ENCODE measurements at places on chromosomes 12 and 14.

DNA sequence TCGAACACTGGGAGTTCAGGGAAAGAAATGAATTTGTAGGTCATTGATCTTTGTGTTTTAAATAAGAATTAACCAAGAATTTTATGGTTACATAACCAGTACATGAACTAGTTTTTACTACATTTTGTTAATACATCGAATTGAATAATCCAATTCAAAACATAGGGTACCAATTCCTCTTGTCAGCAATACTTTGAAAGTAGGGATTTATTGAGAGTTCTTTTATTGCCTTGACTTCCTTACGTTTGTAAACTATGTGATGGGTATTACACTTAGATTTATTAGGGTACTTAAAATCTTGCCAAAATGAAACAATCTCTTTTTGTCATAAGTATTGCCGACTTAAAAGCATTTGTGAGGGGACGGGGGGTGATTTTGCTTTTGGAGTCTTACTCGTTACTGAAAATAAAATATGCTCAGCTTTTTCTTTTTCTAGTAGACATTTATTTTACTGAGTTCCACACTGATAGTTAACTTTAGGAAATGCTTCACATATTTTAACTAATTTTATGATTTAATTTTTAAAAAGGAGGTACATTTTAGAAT is 22.4 kb downstream of the SOCS2 start:
- no peak for DNase-seq

DNA sequence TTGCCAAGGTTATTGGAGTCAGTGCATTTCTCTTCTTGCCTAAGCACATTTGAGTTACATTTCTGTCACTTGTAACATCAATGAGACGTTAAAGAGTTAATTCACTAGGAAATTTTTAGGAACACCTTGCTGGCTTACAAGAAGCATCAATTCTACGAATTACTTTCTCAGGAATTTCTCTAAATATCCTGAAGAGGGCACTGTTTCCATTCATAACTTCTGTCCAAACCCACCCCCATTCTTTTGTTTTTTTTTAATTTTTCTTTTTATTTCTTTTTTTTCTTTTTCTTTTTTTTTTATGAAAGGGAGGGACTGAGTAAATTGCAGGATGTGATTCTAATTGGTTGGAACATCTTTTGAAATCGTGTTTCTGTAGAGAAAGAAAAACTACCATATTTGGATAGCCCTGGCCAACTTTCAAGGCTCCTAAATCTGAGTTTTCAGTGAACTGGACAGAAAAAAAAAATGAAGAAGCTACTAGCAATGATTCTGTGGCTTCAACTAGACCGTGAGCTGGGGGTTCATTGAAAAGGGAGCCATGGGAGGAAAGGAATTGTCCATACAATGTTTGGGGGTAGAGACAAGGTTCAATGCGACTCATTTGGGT is 285.3 kb downstream of the DAD1 start:
- DNase-seq: no peak

GRCh38 chr14:76537906-76538647 is 162.1 kb downstream of the ESRRB start:
- no peak for DNase-seq

DNA sequence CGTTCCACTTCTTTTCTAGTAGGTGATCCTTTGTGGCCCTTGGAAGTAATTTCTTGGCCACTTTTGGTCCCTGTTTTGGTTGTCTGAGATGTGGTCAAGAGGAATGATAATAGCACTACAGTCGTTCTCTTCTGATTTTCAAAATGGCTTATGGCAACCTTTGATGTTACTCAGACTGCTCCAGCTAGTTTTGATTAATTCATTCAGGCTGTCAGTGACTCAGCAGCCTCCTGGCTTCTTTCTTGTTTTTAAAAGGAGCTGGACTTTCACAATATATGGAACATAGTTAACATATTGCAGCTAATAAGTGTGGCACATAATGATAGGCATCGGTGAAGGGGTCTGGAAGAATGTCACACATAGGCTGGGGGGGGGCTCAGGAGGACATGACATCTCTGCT is 47.3 kb downstream of the WDR20 start:
- DNase-seq: no peak

GRCh38 chr12:10194160-10194670 is 15.4 kb downstream of the TMEM52B start:
- DNase-seq: no peak

DNA sequence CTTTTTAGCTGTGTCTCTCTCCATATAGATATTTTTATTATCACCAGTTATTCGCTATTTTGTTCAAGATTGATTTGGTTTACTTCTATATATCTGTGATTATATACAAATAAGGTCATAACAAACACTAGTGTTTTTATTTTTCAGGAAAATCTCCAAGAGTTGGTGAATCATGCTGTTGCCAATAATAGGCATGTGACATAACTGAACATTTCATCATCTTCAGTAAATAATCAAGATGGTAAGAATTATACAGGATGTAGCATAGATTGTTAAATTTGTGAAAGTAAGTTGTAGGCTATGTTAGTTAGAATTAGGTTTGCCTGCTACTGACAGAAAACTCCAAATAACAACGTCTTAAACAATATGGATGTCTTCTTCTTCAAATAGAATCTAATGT is 240.9 kb upstream of the PDE3A start:
- DNase-seq: no peak

GRCh38 chr12:6125310-6125608 is 789 bp upstream of the VWF start:
- DNase-seq: no peak

GRCh38 chr12:95195122-95195521 is 22.1 kb downstream of the FGD6 start:
- no peak for DNase-seq

DNA sequence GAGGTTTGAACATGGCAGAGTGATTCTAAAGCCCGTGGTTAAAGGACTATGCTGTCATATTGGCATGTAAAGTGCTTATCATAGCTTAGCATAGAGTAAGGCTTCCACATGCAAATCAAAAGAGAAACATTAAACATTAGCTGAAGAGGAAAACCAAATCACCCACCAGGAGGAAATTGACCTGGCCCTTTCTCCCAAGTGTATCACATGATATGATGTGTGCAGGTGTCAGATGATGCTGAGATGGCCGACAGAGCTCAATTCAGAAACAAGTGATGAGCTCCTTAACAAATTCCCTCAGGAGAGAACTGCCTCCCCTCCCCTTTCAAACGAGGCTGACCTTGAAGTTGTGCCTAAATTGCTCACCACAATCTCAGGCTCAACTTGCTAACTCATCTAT is 217.1 kb upstream of the BTG1 start:
- DNase-seq: no peak
